SK-N-DZ (cell line): ENCODE measurements at places on chromosomes 3 and 15.
A peak's percentile ranks its signal among the peaks of the same experiment; 100 is the strongest.

GRCh38 chr3:34361921-34362320, 563.5 kb downstream of the PDCD6IP start:
- DNase-seq, result no peak

GRCh38 chr3:66047311-66048050, 8.8 kb upstream of the MAGI1 start:
- no peak for DNase-seq

- DNase-seq, result no peak
These were observed 13.8 kb downstream of the PTPN9 start for GRCh38 chr15:75565062-75565970.

- no peak for DNase-seq
These were observed 299.8 kb upstream of the CCDC54 start for GRCh38 chr3:107077391-107077790.

DNA sequence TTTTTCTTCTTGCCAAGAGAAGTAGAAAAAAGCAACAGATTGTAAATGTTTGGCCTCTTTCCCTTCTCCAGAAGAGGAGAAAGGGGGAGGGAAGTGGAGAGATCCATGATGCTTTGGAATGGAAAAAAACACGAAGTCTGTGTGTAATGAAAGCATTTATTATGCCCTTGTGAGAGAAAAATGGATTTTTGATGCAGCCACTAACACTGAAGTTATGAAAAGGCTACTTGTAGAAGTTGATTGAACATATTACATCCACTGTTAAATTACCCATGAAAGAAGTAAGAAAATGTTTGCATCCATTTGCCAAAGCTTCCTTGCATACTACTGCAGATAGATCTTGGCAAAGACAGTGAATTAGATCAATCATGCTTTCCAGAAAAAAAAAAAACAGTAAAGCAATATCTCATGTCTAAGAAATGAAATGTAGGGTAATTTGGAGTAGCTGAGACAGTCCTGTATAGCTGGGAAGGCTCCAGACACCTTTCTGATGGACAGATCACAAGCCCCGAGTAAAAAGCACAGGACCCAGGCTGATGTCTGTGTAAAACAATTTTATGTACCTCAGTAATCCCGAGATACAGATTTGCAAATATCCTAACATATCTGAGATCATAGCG, 295.5 kb downstream of the PLOD2 start:
- DNase-seq, result no peak

DNA sequence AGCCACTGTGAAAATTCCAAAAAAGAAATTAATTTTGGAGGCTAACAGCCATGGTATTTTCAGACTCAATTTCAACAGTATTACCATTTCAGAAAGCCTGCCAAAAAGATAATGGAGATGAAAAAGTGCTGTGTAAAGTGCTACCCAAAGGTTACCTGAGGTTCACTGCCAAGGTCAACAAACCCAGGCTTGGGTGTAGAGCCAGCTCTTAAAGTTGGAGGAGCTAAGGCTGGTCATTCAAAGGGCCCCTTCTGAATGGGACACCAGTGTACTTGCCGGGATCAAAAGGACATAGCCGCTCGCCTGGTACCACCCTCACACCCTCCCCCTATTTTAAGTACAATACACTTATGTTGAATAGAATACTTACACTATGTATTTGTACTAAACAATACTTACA, 64.5 kb downstream of the ETV5 start:
- DNase-seq, result no peak

- DNase-seq, result no peak
These were observed 36.8 kb upstream of the NAALADL2 start for GRCh38 chr3:174822320-174822719.

- no peak for DNase-seq
These were observed 276.3 kb downstream of the RBMS3 start for GRCh38 chr3:29557186-29557585.

DNA sequence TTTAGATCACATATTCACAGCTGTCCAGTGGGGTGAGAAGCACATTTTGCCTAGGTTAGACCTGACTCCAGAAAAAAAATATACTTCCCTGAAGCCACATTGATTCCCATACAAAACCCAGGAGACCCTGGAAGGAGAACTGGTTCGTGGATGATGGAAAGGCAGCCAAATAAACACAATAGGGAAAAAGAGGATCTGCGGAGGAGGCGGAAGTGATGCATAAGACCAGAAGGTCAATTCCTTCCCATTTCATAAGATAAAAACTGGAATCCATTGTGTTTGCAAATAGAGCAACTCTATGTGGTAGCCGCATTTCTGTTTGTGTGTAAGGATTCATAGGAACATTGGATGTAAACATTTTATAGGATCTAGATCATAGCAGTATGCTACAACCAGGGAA, 781.9 kb upstream of the GRM7 start:
- no peak for DNase-seq

GRCh38 chr3:159789017-159789416, 199.6 kb upstream of the IL12A start:
- DNase-seq, result no peak

DNA sequence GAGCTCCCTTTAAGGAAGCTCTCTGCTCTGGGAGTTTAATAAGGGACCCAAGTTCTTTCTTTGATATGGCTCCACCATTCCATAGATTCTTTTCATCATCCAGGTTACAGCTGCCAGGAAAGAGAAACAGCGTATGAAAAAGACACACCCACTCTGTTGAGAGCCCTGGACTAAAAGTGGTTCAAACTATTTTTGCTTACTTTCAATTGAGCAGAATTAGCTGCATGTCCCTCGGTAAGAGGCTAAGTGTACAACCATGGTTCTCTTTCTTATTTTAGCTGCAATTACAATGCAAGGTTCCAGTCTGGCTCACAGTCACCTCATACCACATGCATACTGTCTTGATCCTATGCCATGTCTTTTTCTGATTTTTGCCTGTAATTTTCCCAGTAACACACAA, 1288.3 kb downstream of the NSUN3 start:
- DNase-seq, result no peak

GRCh38 chr3:62875558-62876002, 364 bp upstream of the CADPS start:
- no peak for DNase-seq

DNA sequence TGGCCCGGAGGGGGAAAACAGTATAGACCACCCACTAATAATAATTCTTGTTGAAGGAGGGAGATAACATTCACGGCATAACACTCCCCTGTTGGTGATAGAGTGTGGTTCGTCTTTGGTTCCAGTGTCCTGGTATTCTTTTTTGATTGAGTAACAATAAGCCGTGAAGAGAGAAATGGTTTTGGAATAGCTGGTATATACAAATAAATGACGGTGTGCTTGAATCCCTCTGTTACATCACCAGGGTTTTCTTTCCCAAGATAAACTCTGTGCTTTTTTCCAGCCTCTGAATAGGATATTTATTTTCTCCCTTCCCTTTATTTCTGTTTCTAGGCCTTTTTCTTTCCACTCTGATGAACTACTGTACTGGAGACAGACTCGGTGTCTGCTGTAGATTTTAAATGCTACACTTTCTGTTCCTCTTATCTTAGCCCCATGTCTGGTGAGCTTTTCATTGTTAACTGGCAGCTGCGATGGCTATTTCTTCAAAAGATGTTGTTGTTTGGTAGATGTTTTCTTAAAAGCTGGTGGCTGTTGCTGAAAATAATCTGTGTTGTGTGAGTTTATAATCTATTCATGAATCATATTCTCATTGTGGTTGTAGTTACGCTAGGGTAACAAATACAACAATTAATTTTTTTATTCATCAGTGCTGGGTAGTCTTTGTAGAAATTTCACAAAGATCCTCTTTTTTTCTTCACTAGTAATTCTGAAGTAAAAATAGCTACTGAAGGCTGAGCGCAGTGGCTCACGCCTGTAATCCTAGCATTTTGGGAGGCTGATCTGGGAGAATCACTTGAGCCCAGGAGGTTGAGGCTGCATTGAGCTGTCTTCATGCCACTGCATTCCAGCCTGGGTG, 15.5 kb upstream of the SCAANT1 start:
- no peak for DNase-seq

- no peak for DNase-seq
These were observed 18.7 kb downstream of the CTSH start for GRCh38 chr15:78925956-78926743.

GRCh38 chr3:120442975-120443517, 7.7 kb downstream of the FSTL1 start:
- no peak for DNase-seq

- no peak for DNase-seq
These were observed 45.4 kb upstream of the PLXNA1 start for GRCh38 chr3:126937533-126937932.

GRCh38 chr3:125967156-125967555, 1.8 kb upstream of the ROPN1B start:
- DNase-seq, result no peak

GRCh38 chr3:119236756-119237155, 3.9 kb downstream of the B4GALT4 start:
- DNase-seq, result no peak

GRCh38 chr3:81931265-81932251, 170.1 kb upstream of the GBE1 start:
- DNase-seq, result no peak

GRCh38 chr3:134482622-134483021, 3.2 kb downstream of the ANAPC13 start:
- DNase-seq, result no peak

GRCh38 chr3:151107701-151108100, 22.2 kb downstream of the MED12L start:
- no peak for DNase-seq

GRCh38 chr3:99172736-99173657, 271.5 kb upstream of the DCBLD2 start:
- peak; percentile 58 for DNase-seq

- no peak for DNase-seq
These were observed 68.5 kb downstream of the FMN1 start for GRCh38 chr15:33125894-33126537.

- no peak for DNase-seq
These were observed 45.9 kb downstream of the DAPK2 start for GRCh38 chr15:64000183-64000951.

- no peak for DNase-seq
These were observed 52.4 kb downstream of the SPSB4 start for GRCh38 chr3:141103503-141103902.

DNA sequence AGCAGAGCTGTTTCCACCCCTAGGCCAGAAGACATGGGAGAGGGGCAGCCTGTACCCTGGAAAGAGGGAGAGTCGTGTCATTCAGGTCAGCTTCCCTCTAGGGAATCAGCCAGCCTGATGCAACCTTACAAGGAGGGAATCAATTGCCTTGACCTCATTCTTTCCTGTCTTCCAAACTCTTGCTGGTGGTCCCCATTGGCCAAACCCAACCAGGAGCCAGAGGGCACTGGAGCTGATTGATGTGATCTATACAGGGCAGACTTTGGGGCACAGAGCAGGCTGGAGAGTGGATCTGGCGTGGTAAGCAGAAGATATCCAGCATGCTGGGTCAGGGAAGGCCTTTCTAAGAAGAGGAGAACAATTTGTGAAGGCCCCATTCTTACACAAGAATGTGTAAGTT, 19.1 kb upstream of the MAGEF1 start:
- DNase-seq, result no peak

GRCh38 chr15:62456011-62456920, 291.2 kb upstream of the C2CD4B start:
- no peak for DNase-seq

DNA sequence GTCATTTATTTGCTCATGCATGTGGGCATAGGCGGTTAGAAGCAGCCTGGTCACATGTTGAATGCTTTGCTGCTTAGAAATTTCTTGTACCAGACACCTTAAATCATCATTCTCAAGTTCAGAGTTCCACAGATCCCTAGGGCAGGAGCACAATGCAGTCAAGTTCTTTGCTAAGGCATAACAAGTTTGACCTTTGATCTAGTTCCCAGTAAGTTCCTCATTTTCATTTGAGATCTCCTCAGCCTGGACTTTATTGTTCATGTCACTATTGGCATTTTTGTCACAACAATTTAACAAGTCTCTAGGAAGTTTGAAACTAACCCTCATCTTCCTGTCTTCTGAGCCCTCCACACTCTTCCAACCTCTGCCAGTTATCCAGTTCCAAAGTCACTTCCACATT, 22.8 kb downstream of the HGD start:
- DNase-seq, result no peak
